ENCODE measurements at places on chromosomes 2 and 18.

GRCh38 chr2:142863485-142863961 lies 13.9 kb upstream of the KYNU start:
- no peaks in the 10 kb centered on the region for H3K27me3 ChIP-seq
- no peaks in the 10 kb centered on the region for H3K36me3 ChIP-seq
- H3K4me3 ChIP-seq = no peak overlapping the region
- no peak for DNase-seq

DNA sequence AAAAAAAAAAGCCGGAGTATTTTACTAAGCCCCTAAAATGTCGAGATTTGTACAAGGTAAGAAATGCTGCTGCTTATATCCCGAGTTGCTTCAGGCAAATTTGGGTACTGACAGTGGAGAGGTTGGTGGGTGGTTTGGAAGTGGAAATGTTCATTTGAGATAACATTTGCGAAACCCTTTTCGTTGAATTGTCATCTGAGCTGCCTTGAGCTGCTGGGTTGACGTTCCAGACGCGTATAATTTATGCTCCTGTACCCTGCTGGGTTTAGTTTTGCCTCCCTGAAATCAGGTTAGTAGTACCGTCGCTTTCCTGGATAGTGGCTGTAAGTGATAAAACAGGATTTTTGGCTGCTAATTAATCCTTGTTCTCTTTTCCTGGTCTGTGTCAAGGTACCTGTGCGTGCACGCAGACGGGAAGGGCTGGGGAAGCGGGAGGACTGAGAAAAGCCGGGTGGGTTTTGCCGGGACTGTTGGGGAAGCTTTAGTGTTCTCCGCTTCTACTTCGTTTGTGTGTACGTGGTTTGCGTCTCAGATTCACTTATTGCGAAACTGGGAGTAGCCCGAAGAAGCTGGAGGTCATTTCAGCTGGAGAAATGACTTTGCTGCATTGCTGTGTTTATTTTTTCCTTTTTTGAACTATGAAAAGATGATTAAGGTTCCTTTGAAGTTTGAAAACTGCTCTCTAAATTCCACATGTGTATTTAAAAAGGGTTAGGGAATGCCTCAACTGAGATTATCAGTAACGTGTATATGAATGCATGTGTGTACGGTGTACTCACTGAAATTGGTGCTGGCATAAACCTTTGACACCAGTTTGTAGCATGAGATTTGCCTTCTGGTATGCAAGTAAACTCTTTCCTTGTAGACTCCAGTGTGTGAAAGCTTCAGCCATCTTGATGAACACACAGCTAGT lies 709 bp downstream of the UGP2 start:
- peak overlapping the region; percentile 96 for H3K27ac ChIP-seq
- no peaks in the 10 kb centered on the region for H3K27me3 ChIP-seq
- H3K36me3 ChIP-seq = peaks cover 4% of the 10 kb centered on the region
- peak; percentile 10 for DNase-seq
- peak overlapping the region; percentile 98 for H3K4me3 ChIP-seq
- peaks cover 50% of the 10 kb centered on the region for H3K4me1 ChIP-seq

DNA sequence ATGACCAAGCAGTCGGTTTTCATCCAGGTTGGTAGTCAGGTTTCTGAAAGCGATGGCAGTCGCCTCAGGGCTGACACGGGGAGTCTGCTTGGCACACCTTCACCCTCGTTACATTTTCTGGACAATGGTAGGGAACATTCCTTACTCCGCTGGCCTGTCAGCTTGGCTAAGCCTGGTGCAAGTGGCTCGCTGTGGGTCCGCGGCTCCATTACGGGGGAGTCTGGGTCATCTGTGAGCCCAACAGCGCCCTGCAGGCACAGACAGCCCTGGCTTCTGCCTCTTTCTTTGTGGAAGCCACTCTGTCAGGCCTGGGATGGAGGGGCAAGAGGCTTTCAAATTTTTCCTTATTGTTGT lies 95.6 kb downstream of the HDAC4 start:
- H3K27ac ChIP-seq = no peak overlapping the region
- no peak overlapping the region for H3K4me3 ChIP-seq

GRCh38 chr2:227717687-227718567 lies at the start of gene SLC19A3:
SLC19A3 (minus strand) TSS chr2:227718028; CDS start chr2:227702318, 15,710 bp downstream.
- no peak within 1 kb of the TSS for H3K27ac ChIP-seq
- H3K27me3 ChIP-seq = peaks cover 43% of the 10 kb centered on the region
- no peak for DNase-seq
- peaks cover 4% of the 10 kb centered on the region for H3K4me1 ChIP-seq

DNA sequence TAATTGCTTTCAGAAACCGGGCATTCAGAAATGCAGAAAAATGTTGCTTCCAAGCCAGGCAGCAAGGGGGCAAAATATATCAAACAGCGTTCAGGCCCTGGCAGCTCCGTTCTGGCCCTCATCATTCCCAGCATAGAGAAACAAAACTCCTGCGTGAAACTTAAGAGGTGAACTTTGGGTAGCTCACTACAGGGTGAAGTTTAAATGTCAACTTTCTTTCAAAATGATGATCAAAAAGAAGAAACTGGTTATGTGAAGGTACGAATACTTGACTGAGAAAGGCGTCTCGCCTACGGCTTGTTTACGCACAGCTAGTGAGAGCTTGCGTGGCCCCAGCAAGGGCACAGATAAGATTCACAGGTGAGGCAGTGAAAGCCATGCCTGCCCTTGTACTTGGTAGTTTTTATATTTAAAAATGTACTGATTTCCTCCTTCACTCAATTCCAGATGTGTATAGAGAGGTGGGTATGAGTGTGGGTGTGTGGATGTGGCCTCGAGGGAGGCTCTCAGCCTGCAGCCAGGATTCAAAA lies 127.5 kb downstream of the NFATC1 start:
- no peaks in the 10 kb centered on the region for H3K27me3 ChIP-seq
- H3K4me3 ChIP-seq = peak overlapping the region; percentile 89
- no peak for DNase-seq
- peaks cover 55% of the 10 kb centered on the region for H3K4me1 ChIP-seq

- H3K27ac ChIP-seq = no peak overlapping the region
- no peak overlapping the region for H3K4me3 ChIP-seq
- no peak for DNase-seq
- no peaks in the 10 kb centered on the region for H3K36me3 ChIP-seq
Observed at GRCh38 chr2:167196461-167197252, 308.4 kb downstream of the XIRP2 start.

- DNase-seq = no peak
- H3K4me3 ChIP-seq = no peak overlapping the region
Observed at GRCh38 chr2:203740871-203741281, 34.4 kb downstream of the CD28 start.

GRCh38 chr2:51758081-51758480 lies 726.1 kb upstream of the NRXN1 start:
- no peaks in the 10 kb centered on the region for H3K36me3 ChIP-seq
- no peak overlapping the region for H3K27ac ChIP-seq
- H3K4me3 ChIP-seq = no peak overlapping the region
- no peak for DNase-seq
- no peaks in the 10 kb centered on the region for H3K27me3 ChIP-seq

DNA sequence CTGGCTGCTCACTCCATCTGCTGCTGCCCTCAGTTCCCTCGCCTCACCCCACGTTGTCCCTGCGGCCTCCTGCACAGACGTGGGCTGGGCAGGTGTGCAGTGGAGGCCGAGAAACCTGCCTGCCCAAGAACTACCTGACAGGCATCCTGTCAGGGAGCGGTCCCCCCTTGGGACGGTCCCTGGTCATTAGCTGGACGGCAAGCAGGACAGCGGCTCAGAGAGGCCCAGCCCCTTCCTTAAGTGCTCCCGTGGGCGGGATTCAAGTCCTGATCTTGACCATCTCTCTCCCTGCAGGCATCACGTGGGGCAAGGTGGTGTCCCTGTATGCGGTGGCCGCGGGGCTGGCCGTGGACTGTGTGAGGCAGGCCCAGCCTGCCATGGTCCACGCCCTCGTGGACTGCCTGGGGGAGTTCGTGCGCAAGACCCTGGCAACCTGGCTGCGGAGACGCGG lies 11.3 kb downstream of the BOK start:
- H3K27ac ChIP-seq = no peak overlapping the region
- DNase-seq = no peak
- no peaks in the 10 kb centered on the region for H3K4me1 ChIP-seq
- H3K36me3 ChIP-seq = no peaks in the 10 kb centered on the region
- H3K4me3 ChIP-seq = no peak overlapping the region

- peaks cover 8% of the 10 kb centered on the region for H3K36me3 ChIP-seq
- peaks cover 12% of the 10 kb centered on the region for H3K4me1 ChIP-seq
- H3K27me3 ChIP-seq = no peaks in the 10 kb centered on the region
- H3K4me3 ChIP-seq = no peak overlapping the region
- DNase-seq = no peak
- no peak overlapping the region for H3K27ac ChIP-seq
Observed at GRCh38 chr2:233791151-233791882, 13.2 kb downstream of the MROH2A start.

Data from naive B cell (primary cell).